ENCODE measurements at places on chromosomes 1 and 21.

GRCh38 chr1:66182551-66183178 is 351.3 kb upstream of the SGIP1 start:
- no peak for DNase-seq

- DNase-seq, result no peak
Measured at GRCh38 chr1:47388891-47389238, 27.2 kb upstream of the FOXE3 start.

- DNase-seq, result no peak
Measured at GRCh38 chr1:44846985-44847384, 3.9 kb upstream of the PTCH2 start.

DNA sequence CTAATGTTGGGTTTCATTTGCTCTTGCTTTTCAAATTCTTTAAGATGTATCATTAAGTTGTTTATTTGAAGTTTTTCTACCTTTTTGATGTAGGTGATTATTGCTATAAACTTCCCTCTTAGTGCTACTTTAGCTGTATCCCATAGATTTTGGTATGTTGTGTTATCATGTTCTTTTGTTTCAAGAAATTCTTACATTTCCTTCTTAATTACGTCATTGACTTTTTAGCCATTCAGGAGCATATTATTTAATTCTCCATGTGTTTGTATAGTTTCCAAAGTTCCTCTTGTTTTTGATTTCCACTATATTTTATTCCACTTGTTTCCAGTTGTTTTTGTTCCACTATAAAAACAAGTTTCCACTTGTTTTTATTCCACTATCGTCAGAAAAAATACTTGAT is 15.0 kb downstream of the GPR88 start:
- no peak for DNase-seq

- no peak for DNase-seq
Measured at GRCh38 chr1:248814351-248814750, 11.4 kb downstream of the SH3BP5L start.

DNA sequence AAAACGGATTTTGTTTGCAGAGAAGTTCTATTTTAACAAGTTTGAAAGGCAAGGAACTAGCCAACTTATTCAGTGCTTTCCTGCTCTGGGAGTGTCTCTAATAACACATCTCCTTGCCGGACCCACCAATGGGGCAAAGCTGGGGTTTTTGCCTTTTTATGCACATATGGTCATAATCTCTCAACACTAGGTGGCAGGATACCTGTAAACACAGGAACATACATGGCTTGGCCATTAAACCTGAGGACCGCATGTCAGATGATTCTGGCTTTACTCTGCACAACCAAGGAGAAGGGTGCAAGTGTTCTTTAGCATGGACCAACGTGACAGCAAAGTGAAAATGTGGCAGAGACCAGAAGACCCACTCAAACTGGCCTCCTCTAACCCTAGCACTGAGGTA is 4.9 kb downstream of the TMEM9 start:
- no peak for DNase-seq

DNA sequence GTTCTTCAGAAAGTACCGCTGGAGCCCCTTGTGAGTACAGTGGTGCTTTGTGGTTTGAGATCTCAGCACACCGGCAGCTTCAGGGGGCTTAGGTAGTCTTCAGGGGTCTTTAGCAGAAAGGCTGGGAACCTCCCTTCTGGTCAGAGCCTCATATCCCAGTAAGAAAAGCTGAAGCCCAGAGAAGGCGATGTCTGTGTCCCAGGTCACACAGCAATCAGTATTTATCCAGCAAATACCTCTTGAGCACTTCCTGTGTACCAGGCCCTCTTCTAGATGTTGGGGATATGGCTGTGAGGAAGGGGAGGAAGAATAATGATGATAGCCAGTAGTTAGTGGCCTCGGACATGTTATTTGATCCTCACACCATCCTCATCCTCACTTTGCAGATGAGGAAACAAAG is 14.3 kb downstream of the SERINC2 start:
- no peak for DNase-seq

GRCh38 chr1:104636581-104636980 is 886.9 kb downstream of the AMY1C start:
- no peak for DNase-seq

DNA sequence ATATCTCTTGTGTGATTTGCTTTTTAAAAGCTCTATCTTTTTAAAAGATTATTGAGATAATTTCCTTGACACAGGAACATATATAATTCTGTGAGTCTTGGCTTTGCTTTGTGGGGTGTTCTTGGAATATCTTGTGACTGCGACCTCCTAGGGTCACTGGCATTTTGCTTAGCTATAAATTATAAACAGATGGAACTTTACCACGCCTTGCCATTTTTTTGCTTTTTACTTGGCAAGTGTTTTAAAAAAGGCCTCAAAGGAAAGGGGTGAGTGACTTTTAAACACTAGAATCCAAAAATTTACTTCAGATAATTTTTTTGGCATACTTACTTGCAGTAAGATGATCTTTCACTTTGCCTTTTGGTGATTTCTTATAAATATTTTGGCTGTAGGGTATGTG is 43.6 kb downstream of the ALG6 start:
- no peak for DNase-seq

DNA sequence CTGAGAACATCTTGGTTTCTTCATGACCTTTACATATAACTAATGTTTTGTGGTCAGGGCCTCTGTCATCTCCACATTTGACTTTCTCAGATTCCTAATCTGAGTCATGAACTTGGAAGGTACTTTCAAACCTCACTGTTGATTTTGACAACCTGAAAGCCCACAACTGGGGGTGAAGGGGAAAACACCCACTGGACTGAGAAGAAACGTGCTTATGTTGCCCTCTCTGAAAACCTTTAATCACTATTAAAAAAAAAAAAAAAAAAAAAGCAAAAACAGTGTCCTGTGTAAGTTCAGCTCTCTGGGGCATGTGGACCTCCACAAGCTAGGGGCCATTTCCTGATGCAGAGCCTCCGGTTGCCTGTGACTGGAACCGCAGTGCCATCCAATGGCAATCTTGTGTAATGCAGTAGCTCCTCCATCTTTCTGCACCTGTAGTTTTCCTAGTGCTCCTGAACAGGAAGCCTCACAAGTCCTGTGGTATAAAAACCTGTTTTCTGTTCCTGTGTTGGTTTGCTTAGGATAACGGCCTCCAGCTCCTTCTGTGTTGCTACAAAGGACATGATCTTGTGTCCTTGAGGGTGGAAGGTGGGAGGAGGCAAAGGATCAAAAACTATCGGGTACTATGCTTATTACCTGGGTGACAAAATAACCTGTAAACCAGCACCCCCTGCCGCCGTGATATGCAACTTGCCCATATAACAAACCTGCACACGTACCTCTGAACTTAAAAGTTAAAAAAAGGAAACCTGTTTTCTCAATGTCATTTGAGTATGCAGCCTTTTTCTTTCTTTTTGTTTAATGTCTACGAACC is 124.5 kb downstream of the ZNF648 start:
- DNase-seq, result no peak

DNA sequence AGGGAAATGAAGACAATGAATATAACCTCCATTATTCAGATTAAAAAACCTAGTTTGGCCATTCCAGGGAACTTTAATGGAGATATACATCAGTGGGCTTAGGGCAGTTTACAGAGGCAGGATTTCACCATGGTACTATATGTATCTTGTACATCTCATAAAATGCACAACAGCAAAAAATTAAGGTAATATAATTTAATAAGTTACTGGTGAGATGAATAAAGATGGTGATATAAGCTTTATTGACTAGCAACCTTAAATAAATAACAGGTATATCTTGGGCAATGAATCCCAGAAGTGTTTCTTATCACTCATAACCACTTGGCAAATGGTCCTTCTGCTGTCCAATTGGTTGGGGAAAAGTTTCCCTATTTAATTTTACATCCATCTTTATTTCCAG is 29.0 kb downstream of the XCL1 start:
- DNase-seq, result no peak

- no peak for DNase-seq
Measured at GRCh38 chr1:13793088-13793730, 93.2 kb downstream of the PRDM2 start.

DNA sequence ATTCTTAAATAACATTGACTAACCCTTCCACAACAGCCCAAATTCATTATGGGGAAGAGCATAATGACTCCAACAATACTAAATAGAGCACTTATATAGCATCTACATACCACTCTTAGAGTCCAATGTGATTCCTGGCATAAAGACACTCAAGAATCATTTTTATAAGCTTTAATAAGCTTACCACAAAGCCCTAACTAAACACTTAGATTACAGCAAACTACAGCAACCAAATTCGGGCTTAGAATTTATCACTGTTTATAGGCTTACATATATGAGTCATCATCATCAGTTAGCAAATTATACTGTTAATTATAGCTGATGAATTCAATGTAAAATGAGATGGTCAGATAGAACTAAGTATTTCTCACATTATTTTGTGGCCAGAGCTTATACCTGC is 7.3 kb downstream of the SCYL3 start:
- no peak for DNase-seq

- no peak for DNase-seq
Measured at GRCh38 chr1:85062425-85063026, 14.2 kb upstream of the MCOLN3 start.

- no peak for DNase-seq
Measured at GRCh38 chr1:9744106-9744799, 79.5 kb downstream of the CLSTN1 start.

DNA sequence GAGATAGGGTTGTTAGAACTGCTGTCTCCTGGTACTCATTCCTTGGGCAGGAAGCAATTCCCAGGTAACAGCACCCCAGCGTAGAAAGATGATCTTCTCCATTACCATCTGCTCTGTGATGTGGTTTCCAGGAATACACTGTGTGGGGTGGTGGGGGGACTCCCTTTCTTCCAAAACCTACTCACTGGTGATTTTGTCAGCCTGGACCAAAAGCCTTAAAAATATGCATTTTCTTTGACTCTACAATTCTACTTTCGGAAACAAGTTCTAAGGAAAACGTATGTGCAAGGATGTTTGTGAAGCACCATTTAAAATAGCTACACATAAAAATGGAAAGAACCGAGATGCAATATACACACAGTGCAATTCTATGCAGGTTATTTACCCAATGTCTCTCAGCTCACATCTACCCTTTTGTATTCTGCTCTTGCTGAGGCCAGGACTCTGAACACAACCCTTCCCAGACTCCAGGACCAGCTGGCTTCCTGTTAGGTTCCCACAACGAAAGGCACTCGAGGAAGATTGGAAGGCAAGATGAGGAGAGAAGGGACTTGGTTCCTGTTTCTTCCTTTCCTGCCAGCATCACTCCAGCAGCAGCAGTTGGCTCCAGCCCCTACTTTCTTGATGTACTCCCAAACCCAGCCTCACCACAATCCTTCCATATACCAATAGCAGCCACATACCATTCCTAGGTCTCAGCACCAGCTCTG is 33.0 kb upstream of the GJB5 start:
- DNase-seq, result no peak

GRCh38 chr1:162696286-162696862 is 64.1 kb downstream of the DDR2 start:
- no peak for DNase-seq

GRCh38 chr1:14946011-14946359 is 207.6 kb upstream of the TMEM51 start:
- no peak for DNase-seq

DNA sequence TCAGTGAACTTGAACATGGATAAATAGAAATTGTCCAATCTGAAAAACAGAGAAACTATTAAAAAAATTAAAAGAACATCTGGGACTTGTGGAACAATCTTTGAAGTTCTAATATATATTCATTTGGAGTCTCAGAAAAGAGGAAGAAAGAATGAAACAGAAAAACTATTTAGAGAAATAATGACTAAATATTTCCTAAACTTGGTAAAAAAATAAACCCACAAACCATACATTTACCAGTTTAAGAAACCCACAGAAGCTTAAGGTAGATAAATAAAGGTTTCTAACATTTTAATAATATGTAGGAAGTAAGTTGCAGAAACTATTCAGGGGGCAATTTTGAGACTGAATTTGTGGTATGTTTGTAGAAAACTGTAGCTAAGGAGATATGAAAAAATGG is 437.8 kb downstream of the PTBP2 start:
- no peak for DNase-seq

DNA sequence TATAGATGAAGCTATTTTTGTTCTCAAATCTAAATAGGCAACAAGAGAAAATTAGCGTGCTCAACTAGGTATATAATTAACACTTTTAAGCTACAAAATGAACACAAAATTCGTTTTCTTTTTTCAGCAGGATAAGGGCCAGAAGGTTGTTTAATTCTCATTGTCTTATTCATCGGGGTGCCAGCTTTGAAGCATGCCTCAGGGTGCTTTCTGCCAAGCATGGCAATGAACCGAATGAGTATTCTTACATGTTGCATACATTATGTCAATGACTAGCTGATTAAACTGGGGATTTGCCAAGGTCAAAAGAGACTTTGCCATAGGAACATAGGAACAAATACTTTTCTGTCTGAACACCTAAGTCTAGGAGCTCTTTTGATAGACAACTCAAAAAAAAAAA is 102.0 kb upstream of the MAP1LC3C start:
- no peak for DNase-seq

- no peak for DNase-seq
Measured at GRCh38 chr21:42193131-42193671, 25.7 kb upstream of the ABCG1 start.

DNA sequence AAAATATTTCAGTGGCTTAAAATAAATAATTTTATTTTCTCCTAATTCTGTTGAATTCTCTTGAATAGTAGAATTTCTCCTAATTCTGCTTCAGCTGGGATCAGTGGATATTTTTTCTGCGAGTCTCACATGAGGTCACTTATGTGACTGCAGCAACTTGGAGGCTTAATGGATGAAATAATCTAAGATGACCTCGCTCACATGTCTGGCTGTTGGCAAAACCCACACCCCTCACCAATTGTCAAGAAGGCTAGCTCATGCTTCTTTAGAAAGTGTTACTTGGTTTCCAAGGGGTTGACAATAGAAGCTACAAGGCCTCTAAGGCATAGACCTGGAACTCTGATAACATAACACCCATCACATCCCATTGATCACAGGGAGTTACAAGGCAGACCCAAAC is 156.9 kb upstream of the DPYD start:
- no peak for DNase-seq

DNA sequence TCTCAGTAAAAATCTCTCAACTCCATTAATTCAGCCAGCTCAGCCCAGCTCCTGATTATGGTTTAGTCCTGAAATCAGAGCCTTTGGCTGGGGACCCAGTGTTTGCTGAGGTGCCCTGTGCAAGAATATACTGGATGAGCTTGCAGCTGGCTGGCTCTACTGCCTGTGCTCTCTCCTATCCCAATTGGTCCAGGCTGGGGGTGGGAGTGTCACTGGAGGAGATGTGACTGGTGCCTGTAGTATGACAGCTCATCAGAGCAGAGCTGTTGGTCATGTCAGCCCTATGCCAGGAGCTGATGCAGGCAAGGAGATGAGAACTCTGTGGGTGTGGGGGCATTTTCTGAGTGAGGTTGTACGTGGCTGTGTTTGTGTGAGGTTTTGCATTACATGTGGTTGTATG is 87.0 kb downstream of the TNR start:
- DNase-seq, result no peak

DNA sequence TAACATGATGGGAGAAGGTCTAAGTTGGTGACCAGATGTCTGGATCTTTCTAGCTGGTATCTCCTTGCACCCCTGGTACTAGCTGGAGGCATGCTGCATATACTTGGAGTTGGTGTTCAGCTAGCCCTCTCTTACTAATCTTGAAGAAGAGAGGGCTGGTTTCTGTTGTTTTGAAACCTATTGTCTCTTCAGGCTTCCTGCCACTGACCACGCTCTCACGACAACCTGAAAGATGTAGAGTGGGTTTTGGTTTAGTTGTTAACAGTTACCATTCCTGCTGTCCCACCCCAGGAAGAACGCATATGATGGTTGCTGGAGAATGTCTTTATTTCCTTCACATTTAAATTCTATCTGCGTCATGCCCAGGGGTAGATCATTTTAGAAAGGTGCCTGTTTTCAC is 3.6 kb downstream of the MAN1C1 start:
- no peak for DNase-seq
